ENCODE measurements at places on chromosomes 2 and 18. TPM values are rescaled to one million over a fixed set of nuclear protein-coding genes. Genes with fewer than 3 reads are reported as not detected.
A peak's percentile ranks its signal among the peaks of the same experiment; 100 is the strongest.

DNA sequence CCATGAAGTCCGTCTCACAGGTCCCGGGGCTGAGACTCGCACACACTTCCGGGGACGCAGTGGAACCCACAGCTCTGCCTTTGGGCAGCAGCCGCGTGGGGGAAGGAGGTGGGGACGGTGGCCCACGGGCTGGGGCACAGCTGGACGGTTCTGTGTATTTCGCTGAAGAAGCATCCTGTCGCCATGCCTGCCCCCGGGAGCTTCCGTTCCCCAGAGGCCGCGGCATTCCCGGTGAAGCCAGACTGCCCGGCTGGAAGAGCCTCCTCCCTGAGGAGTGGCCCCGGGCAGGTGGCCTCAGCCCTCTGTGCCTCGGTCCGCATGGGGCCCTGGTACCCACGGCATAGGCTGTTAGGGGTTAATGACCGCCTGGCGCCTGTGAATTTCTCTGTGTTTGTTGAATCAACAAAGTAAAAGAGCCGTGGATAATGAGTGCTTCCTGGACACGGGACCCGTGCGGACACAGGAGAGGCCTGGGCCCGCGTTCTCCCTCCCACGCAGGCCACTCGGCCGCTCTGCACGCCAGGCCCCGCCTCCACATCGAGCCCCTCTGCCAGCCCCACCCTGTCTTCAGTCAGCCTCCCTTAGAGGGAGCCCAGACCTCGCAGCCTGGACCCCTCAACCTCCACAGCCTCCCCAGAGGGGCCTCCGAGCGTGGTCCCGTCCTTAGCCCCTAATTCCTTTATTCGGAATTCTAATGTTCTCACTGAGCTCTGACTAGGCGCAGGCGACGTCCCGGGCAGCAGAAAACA, 51.0 kb downstream of the KCNG2 start:
- no peak overlapping the region for H3K4me3 ChIP-seq
- no peak for DNase-seq
- no peaks in the 10 kb centered on the region for H3K36me3 ChIP-seq

- H3K4me3 ChIP-seq = no peak overlapping the region
- no peaks in the 10 kb centered on the region for H3K36me3 ChIP-seq
- no peaks in the 10 kb centered on the region for H3K4me1 ChIP-seq
- no peak for DNase-seq
- H3K27ac ChIP-seq = no peak overlapping the region
These were observed 88.8 kb downstream of the STK39 start for GRCh38 chr2:168158586-168158985.

Gene HOXD13
- total RNA-seq = not detected

Gene UGT1A9
- total RNA-seq = not detected

DNA sequence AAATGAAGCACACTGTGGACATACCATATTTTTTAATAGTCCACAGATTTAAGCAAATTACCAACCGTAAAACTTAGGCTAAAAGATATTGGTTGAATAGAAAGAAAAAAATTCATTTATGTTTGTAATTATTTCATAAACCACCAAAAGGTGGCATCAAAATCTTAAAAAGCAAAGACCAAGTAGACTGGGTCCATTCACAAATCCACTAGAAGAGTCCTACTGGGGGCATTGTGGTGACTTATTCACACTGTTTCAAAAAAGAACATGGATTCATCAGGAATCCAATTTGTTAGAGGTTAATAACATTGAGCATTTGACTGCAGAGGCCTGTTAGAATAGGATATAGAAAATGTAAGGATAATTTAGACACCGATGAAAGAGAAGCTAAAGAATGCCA, 194.9 kb upstream of the KYNU start:
- no peak for DNase-seq
- no peaks in the 10 kb centered on the region for H3K4me1 ChIP-seq

DNA sequence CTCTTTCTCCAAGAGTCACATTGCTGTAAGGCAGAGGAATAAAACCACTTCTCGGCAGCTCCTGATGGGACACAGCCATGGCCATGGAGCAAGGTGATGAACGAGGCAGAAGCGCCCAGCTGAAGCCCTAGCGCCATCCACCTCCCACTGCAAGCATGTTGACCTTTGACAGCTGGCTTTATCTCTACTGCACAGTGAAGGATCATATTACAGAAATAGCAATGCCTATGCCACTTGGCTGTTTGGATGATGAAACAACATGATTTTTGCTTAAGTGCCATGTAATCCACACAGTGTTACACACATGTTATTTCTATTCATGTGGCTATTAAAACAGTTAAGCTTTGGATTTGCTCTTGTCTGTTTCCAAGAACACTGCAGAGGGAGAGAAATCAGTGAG, 167.7 kb downstream of the VAPA start:
- H3K36me3 ChIP-seq = no peaks in the 10 kb centered on the region
- H3K4me3 ChIP-seq = no peak overlapping the region
- H3K27me3 ChIP-seq = no peaks in the 10 kb centered on the region
- no peak for DNase-seq
- no peak overlapping the region for H3K27ac ChIP-seq

DNA sequence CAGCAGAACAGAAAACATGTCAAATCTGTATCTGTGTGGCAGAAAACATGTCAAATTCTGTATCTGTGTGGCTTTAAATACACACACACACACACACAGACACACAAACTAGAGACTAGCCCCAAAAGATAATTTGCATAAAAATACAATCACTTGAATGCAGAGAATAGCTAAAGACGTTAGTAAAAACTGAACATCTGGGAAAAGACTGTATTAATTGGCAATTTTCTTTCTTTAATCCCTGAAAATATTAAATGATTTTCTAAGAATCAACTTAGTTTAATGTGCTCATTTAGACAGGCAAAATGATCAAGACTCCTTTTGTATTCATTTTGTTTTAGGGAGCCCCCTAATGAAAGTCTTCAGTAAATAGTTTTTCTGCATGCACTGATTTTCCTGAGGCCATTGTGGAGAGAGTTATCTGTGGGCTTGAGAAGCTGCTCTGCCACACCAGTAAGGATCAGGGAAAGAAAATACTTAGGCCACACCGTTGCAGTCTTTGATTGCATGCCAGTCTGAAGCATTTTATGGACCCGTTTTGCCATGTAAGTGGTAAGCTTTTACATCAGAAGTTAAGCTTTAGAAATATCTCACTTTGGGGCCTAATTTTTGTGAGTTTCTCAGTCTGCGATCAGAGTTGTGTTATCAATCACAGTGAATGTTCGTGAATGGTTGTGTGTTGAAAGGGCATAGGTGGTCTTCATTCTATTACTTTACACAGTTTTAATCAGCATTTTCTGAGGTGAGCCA, 2.2 kb downstream of the SPATS2L start:
- no peaks in the 10 kb centered on the region for H3K27me3 ChIP-seq
- no peaks in the 10 kb centered on the region for H3K36me3 ChIP-seq
- no peak overlapping the region for H3K27ac ChIP-seq
- peak overlapping the region; percentile 71 for H3K4me3 ChIP-seq
- no peak for DNase-seq

GRCh38 chr2:127581050-127581345, 45.5 kb downstream of the MYO7B start:
- no peaks in the 10 kb centered on the region for H3K27me3 ChIP-seq
- no peak overlapping the region for H3K27ac ChIP-seq
- no peak for DNase-seq
- H3K4me1 ChIP-seq = peaks cover 10% of the 10 kb centered on the region
- H3K36me3 ChIP-seq = no peaks in the 10 kb centered on the region
- H3K4me3 ChIP-seq = no peak overlapping the region

Gene KIAA2012
- total RNA-seq = not detected

Gene RNF152
- 0.03 TPM for total RNA-seq
